ENCODE measurements at places on chromosomes 5 and 9.
A peak's percentile ranks its signal among the peaks of the same experiment; 100 is the strongest.

DNA sequence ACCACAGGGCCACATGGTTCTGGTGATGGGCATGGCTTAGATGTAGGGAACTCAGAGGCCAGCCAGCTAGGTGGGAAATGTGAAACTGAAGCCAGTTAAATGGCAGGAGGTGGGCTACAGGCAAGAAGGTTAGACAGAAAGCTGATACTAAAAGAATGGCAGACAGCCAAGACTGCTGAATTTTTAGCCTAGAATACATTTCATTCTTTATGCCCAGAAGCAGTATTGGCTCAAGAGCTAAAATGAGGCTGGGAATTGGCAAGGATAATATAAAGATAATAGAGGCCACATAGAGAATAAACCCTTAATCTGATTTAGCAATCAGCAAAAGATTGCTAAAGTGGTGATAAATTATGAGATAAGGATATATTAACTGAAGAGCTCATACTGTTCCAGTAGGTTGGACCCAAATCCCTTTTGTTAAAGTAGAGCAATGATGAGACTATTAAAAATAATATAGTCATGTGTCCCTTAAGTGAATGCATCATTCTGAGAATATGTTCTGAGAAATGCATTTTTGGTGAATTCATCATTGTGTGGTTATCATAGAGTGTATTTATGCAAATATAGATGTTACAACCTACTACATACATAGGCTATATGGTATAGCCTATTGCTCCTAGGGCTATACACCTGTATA is 234.3 kb downstream of the CHSY3 start:
- no peak for DNase-seq

DNA sequence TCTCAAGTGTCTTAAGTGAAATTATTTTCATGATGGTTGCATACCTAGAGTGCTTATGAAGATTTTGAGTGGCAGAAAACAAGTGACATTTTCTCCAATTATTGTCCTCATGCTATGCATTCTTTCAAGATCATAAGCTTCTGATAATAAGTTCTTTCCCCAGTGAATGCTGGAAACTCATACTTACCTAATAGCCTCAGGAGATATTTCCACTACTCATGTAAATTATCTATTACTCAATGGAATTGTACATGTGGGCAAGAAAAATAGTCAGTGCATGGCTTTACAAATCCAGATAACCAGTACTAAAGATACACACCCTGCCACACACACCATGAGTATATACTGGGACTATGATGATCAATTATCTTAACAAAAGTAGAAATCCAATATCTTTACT is 1219.4 kb upstream of the C9orf72 start:
- DNase-seq = no peak

- no peak for DNase-seq
Measured at GRCh38 chr5:139385061-139386049, 2.3 kb upstream of the SLC23A1 start.

GRCh38 chr5:133957591-133957990 is 10.8 kb downstream of the C5orf15 start:
- no peak for DNase-seq

DNA sequence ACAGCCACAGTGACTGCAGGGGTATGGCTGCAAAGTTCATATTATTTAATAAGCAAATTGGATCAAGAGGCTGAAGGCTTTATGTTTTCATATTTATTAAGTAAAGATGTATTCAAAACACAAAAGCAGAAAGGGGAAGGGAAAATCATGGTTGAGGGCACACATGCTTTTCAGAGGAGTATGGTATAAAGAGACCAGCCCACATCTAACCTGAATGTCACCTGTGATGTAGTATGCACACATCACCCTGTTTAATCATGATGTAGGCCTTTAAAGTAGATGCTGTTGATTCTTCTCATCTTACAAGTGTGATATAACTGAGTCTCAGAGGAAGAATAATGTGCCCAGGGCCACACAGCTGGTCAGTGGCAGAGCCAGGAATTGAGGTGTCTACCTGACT is 211.8 kb downstream of the DCP2 start:
- no peak for DNase-seq

DNA sequence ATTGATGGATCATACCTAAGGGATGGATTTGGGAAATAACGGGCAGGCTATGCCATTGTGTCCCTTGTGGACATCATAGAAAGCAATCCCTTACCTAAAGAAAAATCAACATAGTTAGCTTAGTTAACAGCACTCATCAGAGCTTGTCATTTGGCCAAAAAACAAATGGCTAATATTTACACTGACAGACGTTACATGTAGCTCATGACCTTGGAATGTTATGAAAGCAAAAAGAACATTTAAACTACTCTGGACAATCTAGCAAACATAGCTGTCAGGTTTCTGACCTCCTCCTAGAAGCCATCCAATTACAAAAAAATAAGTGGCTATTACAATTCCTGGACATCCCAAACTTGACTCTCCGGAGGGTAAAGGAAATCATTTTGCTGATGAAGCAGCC is 23.8 kb downstream of the TMEM232 start:
- DNase-seq = no peak

- no peak for DNase-seq
Measured at GRCh38 chr9:112158656-112159367, 16.3 kb downstream of the SUSD1 start.

- no peak for DNase-seq
Measured at GRCh38 chr9:115162946-115163345, 45.0 kb upstream of the TNC start.

- no peak for DNase-seq
Measured at GRCh38 chr5:87116825-87117512, 150.7 kb upstream of the RASA1 start.

- DNase-seq = no peak
Measured at GRCh38 chr5:93594591-93595419, 11.8 kb downstream of the NR2F1 start.

DNA sequence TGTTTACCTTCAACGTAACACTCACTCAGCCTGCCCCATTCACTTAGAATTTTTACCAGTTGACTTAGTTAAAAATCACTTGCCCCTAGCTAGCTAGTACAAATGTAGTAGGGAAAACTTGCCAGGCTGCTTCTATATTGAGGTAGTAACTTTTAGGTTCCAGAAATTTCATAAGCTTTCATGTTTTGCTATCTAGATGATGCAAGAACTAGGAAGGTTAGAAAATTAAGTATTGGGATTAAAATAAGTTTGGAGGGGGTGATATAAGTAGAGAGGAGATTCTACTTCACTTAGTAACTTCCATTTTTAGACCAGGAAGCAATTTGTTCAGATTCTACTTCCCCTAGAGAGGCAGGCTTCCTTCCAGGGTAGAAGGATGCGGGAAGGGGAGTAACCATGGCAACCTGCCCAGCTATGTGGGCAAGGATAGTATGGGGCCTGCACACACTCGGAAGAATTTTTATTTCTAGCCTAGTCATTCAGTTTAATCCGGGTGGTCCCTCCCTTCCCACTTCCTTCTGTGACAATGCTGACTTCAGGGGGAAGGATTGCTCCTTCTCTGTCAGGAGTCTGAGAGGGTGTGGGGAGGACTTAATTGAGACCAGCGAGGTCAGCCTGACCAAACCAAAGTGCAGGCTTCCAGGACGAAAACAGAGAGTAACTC is 4.2 kb downstream of the DAB2 start:
- peak; percentile 51 for DNase-seq

DNA sequence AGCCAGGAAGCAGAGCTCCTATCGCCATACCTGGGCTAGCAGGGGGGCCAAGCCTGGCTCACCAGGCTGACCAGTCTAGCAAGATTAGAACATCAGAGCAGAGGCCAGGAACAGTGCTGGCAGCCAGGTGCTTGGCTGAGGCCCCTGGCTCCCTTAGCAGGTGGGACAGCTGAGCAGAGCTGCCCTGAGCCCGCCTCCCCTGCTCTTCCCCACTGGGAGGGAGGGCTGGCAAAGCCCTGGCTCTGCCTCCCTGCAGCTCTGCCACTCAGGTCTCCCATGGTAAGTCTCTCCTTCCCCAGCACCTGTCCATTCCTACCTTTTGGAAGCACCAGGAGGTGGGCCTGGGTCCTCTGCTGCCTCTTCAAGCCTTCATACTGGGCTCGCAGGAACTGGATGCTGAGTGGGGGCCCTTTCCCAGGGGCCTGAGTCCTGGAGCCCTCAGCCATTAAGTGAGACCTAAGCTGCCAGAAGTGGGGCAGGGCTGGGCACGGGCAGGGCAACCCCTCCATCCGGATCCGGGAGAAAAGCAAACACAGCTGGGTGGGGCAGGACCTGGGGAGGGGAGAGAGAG is 803 bp downstream of the C9orf152 start:
- no peak for DNase-seq

DNA sequence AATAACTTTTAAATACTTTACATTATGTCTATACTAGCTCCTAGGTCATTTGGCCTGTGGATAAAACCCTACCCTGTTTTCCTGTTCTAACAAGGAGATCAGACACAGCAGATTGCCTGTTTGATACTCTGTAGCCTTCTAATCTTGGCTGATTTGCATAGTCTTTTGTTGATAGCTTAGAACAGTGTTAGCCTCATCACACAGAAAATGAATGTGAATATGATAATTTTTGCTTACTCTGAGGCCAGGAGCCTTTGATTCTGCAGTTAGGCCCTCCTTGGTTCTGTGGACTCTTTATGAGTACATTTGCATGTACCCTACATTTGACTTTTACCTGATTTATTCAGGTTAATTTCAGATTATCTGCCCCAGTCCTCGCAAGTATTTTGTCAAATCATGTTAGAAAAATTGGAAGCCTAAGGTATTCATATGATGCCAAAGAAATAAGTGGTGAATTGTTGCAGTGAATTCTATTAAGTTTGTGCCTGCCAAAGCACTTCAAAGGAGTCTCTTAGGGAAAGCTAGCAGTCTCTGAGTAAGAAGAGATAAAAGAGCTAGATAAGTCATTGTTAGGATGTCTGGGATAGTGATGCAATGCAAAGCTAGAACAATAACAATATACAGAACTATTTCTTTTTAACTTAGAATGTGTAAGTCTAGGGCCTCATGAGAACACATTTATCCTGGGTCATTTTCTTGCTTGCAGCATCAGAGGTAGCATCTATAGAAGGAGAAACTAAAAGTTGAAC is 56.4 kb downstream of the SCAMP1 start:
- no peak for DNase-seq

- DNase-seq = peak; percentile 22
Measured at GRCh38 chr5:40437452-40437861, 242.3 kb upstream of the PTGER4 start.

DNA sequence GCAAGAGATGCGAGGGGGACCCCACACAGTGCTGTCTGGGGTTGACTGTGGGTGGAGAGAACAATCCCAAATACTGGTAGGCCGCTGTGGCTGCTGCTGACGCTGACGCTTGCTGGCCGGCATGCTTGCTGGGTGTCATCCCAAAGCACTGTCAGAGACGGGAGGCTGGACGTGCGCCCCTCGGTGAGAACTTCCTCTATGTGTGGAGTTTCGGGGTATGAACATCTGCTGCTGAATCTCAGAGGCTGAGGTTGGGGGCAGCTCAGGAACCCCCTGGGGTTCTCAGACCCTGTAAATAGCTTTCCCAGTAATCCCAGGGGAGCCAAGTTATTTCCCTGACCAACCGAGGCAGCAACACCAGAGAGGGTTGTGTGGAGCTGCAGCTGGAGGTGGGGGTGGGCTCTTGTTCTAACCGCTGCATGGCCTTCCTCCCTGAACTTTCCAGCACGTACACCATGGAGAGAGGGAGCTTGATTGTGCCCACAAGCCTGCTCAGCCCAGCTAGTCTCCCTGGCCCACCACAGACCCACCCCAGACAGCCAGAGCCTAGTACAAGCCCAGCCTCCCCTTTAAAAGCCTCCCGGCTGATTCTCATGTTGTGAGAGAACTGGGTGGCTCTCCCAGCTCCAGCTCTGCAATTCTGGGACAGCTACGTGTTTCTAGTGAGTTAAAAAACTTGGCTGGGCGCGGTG is 21.8 kb upstream of the SLC12A7 start:
- DNase-seq = no peak

DNA sequence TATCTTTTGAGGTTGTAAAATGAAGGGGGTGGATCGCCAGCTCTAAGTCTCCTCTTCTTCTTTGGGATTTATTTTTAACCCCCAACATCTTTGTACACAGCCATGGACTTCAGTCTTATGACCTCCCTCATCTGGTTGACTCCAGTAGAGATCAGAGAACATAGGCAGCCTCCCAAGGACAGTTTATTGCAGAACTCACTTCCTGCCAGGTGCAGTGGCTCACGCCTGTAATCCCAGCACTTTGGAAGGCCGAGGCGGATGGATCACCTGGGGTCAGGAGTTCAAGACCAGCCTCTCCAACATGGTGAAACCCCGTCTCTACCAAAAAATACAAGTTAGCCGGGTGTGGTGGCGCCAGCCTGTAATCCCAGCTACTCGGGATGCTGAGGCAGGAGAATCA is 2.8 kb upstream of the BHMT start:
- no peak for DNase-seq

DNA sequence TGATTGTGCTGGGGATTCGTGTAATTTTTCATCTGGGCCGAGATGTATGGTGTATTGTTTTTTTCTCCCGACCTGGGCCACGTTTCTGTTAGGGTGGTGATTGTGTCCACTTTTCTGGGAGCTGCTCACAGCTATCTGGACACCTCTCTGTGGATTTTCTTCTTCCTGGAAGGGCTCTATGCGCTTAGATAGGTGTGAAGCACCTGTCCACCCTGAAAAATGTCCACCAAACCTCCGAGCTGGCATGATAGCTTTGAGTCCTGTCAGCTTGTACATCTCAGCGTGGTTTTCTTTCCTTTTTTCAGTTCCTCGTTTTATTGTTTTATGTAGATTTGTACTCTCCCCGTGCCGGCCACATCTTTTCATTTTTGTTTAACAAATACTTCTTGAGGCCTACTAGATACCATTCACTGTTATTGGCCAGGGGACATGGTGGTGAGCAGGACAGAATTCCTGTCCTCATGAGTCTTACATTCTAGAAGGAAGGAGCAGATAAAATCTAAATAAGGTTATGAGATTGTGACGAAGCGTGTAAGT is 1.1 kb downstream of the UGCG start:
- no peak for DNase-seq

DNA sequence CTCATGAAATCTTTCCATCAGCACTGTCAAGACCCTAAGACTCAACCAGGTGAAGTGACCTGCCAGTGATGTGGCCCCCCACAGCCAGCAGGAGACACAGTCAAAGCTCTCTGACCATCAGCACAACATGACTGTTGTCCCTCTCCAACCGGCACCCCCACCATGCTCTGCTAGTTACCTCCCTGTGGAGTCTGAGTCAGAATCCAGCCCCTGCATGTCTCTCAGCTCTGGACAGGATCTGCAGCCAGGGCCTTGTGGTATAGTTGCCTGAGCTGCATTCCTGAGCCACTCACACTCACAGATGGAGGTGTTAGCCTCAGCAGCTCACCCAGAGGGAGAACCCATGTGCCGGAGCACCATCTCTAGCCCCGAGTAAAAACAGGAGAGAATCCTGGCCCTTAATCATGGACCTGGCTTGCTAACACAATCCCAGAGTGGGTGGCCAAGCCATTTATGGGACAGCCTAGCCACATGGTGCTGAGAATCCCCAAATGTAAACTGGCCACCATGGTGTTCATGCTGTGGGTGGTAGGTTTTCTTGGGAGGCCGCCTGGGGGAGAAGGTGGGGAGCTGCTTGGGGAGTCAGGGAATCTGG is 237.8 kb downstream of the PAPPA start:
- no peak for DNase-seq

Measured in T1000 (cell line).